ENCODE measurements at places on chromosomes 13 and 19.
A peak's percentile ranks its signal among the peaks of the same experiment; 100 is the strongest.

- DNase-seq, result no peak
These were observed 41.2 kb upstream of the TPM4 start for GRCh38 chr19:16034958-16035560.

GRCh38 chr19:13830114-13830740 is 35.0 kb downstream of the ZSWIM4 start:
- DNase-seq, result no peak

- no peak for DNase-seq
These were observed 138.0 kb downstream of the ENOX1 start for GRCh38 chr13:43648733-43649132.

GRCh38 chr13:21238267-21238666 is 61.8 kb downstream of the MRPL57 start:
- DNase-seq, result no peak

DNA sequence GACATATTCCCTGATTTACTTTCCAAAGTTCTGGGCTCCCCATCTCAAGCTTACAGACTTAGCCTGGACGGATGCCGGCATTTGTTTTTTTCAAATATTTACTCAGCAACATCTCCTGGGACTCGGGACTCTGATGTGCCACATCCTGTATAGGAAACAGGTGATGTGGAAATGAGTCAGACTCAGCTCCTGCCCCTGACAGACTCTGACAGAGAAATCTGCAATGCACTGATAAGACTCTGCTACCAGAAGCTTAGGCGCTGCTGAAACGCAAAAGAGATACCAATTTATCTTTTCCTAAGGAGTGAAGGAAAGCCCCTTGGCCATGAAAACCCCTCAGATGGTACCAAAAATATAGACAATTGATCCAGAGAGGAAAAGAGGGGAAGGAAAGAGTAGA is 16.2 kb downstream of the LAIR2 start:
- DNase-seq, result peak; percentile 9

- DNase-seq, result no peak
These were observed 569.1 kb downstream of the KCTD12 start for GRCh38 chr13:76316998-76317527.

DNA sequence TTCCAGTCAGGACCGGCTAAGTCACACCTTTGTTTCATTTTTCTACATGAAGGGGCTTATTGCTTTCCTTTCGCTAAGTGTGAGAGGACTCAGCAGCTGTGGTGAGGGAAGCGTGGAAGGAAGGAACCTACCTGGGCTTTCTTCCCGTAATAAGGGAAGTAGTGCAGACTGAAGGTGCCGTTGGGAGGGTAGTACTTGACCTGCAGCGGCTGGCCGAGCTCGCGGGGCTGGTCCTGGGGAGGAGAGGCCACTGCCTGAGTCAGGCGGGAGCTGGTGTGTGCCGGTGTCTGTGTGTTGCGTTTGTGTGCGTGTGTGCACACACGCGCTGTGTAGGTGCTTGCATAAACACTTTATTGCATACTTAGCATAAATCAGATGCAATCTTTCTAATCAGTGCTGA is 7.7 kb downstream of the ATP4B start:
- no peak for DNase-seq

Data from mammary epithelial cell (primary cell).